ENCODE measurements at places on chromosomes 2 and 18.

DNA sequence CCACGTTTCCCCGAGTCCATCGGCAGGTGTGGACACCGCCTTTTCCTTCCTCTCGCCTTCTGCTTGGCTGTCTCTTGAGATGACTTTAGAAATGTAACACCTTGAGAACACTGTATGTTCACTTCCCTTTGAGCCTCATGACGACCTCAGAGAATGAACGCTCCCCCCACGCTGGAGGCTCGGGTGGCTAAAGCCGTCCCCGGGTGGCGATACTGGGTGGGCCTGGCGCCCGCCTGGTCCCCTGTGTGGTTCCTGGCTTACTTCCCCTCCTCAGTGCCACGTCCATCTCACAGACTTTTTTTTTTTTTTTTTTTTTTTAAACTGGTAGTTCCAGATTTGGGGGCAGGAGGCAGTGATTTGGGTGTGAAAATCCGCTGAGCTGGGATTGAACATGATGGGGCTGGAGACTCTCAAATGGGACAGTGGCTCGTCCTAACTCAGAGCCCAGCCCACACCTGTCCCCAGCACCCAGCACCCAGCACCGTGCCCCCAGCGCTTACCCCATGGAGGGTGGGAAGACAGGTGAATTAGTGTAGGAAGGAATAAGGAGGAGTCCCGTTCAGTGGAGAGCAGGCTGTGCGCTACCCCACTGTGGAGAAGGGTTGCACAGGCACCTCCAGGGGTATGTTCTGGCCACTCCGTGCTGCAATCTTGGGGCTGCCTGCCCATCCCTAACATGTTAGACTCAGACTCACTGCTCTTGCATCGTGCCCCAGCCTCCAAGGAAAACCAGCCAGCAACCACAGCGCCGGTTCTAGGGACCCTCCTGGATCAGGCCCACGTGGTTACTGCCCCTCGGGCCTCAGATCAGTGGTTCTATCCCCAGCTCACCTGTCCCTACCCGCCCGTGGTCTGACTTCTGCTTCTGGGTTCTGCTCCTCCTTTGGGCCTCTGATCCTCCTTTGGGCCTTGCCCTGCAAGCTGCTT lies 174.0 kb downstream of the ASB1 start:
- no peak for DNase-seq

- DNase-seq = no peak
Observed at GRCh38 chr2:30321466-30321865, 90.1 kb downstream of the LBH start.

GRCh38 chr2:25558262-25558661 lies 115.1 kb downstream of the DTNB start:
- DNase-seq = no peak

- no peak for DNase-seq
Observed at GRCh38 chr2:217282531-217282930, 422.7 kb upstream of the TNP1 start.

- no peak for DNase-seq
Observed at GRCh38 chr2:31129375-31130171, 8.7 kb downstream of the GALNT14 start.

DNA sequence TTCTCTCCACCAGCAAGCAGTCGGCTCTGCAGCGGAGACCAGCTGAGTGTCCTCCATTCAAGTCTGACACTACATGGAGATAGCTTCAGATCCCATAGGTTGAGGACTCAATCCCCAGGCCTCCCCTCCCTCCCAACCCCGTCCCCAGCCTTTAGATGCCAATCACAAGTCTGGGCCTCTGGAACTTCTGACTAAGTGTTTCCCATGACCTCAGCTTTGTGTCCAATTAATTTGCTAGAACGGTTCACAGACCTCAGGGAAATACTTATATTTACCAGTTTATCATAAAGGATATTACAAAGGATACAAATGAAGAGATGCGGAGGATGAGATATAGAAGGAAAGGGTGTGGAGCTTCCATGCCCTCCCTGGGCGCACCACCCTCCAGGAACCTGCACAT lies 77.4 kb downstream of the MERTK start:
- no peak for DNase-seq

GRCh38 chr2:147646818-147647468 lies 197.9 kb upstream of the ACVR2A start:
- DNase-seq = no peak

GRCh38 chr2:200177971-200178911 lies 128.3 kb upstream of the SPATS2L start:
- no peak for DNase-seq

DNA sequence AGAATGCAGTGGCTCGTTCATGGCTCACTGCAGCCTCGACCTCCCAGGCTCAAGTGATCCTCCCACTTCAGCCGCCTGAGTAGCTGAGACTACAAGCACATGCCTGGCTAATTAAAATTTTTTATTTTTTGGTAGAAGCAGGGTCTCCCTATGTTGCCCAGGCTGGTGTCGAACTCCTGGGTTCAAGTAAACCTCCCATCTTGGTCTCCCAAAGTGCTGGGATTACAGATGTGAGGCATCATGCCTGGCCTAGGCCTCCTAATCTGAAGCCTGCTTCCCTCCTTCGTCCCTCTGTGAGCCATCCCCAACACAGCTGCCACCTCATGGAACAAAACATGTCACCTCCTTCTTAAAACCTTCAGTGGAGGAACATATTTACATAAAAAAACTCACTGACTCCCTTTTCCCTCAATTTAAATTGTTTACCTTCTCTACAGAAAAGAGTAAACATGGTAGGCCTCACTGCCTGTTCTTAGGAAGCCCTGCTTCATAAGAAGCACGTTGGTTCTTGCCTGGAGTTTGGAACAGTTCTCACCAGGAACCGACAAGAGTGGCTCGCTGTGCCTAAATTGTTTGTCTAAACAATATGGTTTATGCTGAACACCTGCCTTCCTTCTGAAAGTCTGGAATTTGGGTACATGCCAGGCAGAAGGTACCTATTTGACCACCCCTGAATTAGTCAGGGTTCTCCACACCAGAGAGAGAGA lies 12.1 kb upstream of the RHOB start:
- no peak for DNase-seq

- no peak for DNase-seq
Observed at GRCh38 chr2:184113696-184114403, 484.5 kb upstream of the ZNF804A start.

GRCh38 chr2:111022633-111023032 lies 98.1 kb upstream of the BCL2L11 start:
- no peak for DNase-seq

GRCh38 chr2:205827809-205828365 lies 145.6 kb downstream of the NRP2 start:
- DNase-seq = no peak

GRCh38 chr2:160646684-160647444 lies 153.3 kb upstream of the RBMS1 start:
- no peak for DNase-seq

- DNase-seq = no peak
Observed at GRCh38 chr2:237300739-237301138, 113.2 kb downstream of the COL6A3 start.

- no peak for DNase-seq
Observed at GRCh38 chr18:55530166-55530565, 57.8 kb downstream of the TCF4 start.

GRCh38 chr18:63367053-63367953 lies at the start of gene KDSR:
Gene KDSR, minus strand, starts transcription at chr18:63367206. Its CDS starts 88 bp downstream, at chr18:63367118.
- peak; percentile 62 for DNase-seq

DNA sequence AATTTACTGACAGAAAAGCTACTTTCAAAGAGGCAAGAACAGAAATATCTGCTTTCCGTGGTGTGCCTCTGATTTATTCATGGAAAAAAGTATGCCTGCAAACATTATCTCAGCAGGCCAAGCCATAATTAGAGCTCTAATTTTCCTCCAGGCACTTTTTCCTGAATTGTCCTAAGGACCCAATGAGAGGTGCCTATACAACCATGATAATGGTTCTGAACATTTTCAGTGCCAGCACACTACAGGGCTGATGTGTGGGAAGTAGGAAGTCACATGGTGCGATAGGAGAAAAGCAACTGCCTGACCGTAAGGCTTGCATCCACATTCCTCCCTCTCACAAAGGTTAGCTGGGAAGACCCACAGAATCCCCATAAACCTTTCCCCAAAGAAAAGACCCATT lies 45.9 kb upstream of the EGR4 start:
- DNase-seq = no peak

GRCh38 chr18:67408240-67408639 lies 108.3 kb downstream of the DSEL start:
- DNase-seq = no peak

GRCh38 chr2:47741637-47742036 lies 41.3 kb upstream of the MSH6 start:
- no peak for DNase-seq

DNA sequence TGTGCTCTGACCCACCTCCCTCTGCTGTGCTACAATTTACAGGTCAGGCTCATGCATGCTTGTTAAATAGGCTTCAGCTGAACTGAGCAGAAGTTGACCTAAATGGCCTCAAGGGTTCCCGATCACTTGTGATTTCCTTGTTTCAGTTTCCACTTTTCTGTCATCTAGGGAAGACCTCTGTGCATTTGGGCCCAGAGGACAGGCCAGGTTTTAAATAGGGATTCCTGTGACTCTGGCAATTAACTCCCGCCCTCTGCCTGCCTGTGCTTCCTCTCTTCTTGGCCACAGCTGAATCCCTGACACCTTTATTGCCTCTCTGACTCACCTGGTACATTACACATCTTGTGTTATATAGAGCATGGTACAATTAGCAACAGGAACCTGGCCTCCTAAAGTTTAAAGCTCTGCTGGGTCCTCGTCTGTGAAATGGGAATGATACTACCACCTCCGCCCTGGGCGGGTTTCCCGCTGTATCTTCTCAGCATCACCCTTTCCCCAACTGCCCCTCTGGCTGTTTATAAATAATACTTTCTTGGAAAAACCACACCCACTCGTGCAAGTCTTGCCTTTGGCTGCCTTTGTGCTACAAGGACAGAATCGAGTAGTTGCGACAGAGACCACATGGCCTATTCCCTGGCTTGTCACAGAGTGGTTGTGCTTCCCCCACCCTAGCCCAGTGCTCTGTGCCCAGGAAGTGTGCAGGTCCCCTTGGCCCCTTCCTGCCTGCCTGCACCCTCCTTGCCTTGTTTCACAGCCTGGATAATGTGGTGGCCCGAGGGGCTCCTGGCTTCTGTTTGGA lies 7.9 kb downstream of the CABLES1 start:
- DNase-seq = no peak

DNA sequence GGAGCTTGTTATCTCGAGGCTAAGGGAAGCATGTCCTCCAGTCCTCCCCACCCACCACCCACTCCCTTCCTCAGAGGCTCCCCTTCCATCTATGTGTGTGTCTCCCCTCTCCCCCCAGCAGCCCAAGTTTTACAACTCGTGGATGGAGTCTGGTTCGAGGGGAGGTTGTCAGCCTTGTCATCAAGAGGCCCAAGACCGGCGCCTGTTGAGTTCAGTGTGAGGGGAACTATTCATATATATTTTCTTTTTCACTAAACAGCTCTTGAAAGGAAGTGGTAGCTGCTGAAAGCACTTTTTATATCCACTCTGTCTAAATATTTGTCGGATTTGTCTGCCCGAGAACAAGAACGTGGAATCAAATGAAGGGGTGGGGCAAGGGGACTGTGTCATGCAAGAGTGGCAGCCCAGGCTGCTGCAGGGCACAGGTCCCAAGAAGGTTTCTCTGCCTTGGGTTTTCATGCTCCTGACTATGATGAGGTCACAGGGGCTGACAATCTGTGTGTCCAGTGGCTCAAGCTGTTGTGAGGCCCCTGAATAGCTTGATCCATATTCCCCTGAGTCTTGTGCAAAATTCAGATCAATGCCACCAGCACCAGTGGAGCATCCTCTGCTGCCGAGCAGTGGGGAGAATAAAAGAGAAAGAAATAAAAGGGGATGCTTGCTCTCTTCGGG lies 35.0 kb downstream of the NRP2 start:
- no peak for DNase-seq

DNA sequence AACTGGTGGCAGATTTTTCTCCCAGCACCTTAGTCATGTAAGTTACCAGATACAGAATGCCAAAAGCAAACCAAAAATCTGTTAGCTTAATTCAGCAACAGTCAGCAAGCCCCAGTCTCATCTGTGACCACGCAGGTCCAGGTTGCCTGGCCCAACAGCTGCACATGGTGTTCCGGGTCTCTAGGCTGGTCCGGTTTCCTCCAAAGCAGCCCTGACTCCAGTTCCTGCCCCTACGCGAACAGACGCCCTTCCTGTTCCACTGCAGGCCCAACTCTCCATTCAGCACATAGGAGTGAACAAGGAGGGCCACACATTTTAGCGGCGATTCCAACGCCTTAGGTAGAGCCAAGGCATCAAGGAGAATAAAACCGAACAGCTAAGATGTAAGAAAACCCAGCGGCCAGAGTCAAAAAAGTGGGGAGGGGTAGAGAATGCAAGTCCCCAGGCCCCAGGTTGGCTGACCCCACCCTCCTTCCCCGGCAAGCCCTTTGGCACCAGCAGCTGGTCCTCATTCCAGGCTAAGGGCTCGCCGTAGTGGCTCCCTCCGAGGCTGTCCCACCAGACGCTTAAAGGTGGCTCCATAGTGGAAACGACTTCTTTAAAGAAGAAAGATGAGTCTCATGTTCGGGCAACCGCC lies 1.5 kb downstream of the STK25 start:
- DNase-seq = no peak

- DNase-seq = no peak
Observed at GRCh38 chr18:76994086-76994654, 138.4 kb downstream of the MBP start.

DNA sequence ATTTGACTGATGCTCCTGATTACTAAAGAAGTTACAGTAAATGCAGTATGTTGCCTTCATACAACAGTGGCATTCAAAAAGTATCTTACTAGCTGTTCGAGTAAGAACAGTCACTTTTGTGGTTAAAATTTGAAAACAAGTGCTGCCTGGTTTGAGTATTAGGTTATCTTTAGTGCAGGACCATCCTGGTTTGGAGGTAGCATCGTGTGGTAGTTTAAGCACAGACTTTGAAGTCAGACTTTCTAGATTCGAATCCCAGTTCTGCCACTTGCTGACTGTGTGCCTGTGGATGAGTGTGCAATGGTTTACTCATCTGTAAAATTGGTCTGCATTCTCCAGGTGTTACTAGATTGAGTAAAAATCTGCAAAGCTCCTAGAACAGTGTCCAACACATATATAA lies 96.8 kb downstream of the SGPP2 start:
- no peak for DNase-seq

GRCh38 chr2:148965623-148966437 lies 72.7 kb upstream of the LYPD6B start:
- no peak for DNase-seq

- DNase-seq = no peak
Observed at GRCh38 chr2:223123855-223124610, 72.0 kb downstream of the KCNE4 start.

- no peak for DNase-seq
Observed at GRCh38 chr2:192288295-192288694, 93.6 kb upstream of the TMEFF2 start.
